ENCODE measurements at places on chromosomes 7 and 10. TPM values are rescaled to one million over a fixed set of nuclear protein-coding genes. Genes with fewer than 3 reads are reported as not detected.

Gene NUPR2
- not detected for total RNA-seq

Gene METTL27
- total RNA-seq, result 8.2 TPM

Gene DLD
- total RNA-seq, result 81.8 TPM

Gene WNT16
- 1.2 TPM for total RNA-seq

Gene IL6
- total RNA-seq, result 0.90 TPM

Gene TMEM196
- total RNA-seq, result not detected

Gene PON1
- total RNA-seq, result 1.3 TPM

Gene LRCH4
- total RNA-seq, result 14.4 TPM

Gene CUL1
- 52.9 TPM for total RNA-seq

Gene SH2D4B
- total RNA-seq, result not detected

Gene EPO
- total RNA-seq, result not detected

Gene TYW1B
- 2.5 TPM for total RNA-seq

All from A549 treated with Hydrocortisone at 1 μM for 4 hours (cell line).